ENCODE measurements at places on chromosomes 7 and 10.

DNA sequence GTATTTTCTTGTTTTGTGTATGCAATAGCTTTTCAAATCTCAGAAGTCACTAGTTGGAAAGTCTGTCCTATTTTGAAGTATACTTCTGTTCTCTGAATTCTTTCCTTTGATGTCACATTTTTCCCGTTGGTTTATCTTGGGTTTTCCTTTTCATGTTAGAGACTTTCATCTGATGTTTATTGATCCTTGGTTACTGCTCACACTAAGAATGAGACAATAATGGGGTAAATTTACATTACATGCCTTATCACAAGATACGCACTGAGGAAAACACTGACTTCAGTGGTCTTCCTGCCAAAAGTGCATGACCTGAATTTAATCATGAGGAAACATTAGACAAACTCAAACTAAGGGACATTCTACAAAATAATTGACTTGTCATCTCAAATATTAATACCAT lies 63.5 kb upstream of the C1GALT1 start:
- no peak for DNase-seq

DNA sequence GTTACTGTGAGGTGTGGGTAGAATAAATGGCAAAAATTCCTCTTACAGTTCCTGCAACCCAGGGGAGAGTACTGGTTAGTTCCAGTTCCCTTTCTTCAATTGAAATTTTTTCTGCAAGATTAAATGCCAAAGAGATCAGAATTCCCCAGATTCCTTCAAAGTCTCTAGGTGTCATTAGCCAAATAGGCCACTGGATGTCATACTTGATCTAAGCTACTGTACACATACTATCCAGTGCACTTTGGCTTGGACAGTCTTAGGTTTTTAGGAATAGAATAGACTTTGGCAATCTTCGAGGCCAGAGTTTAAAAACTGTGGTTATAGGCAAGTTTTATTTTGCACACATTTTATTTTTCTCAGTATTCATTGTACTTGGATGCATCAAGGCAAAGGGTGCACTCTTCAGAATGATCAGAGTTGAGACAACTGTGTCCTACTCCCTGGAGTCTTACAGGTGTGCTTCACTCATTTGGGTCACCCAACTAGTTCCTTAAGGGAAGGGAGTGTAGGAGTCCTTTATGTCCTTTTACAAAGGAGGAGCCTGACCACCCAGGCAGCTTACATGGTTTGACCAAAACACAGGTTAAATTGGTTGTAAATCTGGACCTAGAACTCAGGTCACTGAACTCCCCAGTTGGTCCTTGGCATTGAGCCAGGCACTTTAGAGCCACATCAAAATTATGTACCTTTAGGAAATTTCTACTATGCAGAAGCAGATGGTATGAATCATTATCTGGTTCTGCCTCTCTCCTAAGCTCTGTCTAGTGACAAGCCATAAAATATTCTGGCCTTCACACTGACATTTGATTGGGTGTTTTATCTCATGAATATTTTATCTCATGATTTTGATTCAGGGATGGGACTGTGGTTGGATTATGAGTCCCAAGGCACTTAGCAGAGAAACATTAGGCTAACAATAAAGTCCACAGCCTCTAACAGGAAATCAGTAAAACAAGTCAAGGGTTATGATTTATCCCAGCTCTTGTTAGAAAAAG lies 49.5 kb downstream of the ASAH2B start:
- DNase-seq: no peak

DNA sequence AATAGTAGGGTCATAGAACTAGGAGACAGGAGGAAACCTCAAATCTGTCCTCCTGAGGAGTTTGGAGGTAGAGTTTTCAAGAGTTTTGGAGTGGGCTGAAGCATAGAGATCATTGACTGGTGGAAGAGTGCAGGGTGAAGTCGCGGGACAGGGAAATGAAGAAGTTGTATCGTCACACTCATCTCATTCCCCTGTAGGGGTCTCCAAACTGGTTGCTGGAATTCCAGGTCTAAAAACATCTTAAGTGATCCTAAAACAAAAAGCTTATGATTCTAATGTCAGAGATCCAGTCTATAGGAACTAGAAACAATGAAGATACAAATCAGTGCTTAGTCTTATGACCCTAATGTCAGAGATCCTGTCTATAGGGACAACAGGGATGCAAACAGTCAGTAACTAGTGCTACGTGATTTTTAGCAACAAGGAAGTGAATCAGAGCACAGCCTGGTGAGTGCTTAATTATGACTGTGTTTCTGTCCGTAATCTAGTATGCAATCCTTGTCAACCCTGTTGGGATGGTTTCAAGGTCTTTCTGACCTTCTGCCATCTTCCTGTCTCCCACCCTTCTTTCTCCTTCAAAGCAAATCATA lies 139.4 kb downstream of the SKIDA1 start:
- no peak for DNase-seq

GRCh38 chr10:75099952-75100763 lies 11.3 kb upstream of the SAMD8 start:
- peak; percentile 79 for DNase-seq

DNA sequence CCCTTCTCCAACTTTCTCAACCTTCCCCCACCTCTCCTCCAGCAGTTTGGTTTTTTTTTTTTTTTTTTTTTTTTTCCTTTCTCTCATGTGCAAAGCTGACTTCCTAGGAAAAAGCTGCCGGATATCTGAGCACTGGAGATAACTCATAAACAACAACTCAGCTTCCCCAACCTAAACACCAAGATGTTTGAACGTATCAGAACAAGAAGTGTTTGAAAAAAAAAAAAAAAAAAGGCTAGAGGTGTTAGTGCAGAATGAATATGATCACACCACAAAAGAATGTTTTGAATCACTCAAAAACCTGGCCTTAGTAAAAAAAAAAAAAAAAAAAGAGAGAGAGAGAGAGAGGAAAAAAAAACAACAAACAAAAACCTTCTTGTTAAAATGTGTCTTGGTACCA lies 11.2 kb downstream of the GATA3 start:
- DNase-seq: no peak

GRCh38 chr7:157645539-157645938 lies 308.7 kb downstream of the DNAJB6 start:
- DNase-seq: no peak

DNA sequence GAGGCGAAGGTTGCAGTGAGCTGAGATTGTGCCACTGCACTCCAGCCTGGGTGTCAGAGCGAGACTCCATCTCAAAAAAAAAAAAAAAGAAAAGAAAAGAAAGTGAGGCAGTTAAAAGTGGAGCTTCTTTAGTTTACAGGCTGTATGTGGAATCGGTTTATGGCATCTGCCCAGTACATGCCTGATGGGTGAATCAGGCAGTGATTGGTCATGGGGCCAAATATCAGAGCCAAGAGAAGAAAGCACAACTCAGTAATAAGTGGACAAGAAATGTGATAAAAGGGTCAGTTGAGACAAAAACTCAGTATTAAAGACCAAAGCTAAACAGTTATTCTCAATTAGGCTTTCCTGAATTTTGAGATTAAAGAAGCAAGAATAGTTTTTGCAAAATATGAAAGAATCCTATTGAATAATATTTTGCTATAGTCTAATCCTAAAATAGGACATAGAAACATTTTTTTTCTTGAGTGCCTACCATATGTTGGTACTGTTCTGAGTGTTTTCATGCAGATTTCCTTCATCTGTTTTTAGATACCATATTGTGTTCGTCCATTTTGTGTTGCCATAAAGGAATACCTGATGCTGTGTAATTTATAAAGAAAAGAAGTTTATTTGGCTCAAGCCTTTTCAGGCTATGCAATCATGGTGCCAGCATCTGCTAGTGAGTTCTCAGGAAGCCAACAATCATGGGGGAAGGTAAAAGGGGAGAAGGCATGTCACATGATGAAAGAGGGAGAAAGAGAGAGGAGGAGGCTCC lies 14.4 kb downstream of the CDC14C start:
- no peak for DNase-seq

DNA sequence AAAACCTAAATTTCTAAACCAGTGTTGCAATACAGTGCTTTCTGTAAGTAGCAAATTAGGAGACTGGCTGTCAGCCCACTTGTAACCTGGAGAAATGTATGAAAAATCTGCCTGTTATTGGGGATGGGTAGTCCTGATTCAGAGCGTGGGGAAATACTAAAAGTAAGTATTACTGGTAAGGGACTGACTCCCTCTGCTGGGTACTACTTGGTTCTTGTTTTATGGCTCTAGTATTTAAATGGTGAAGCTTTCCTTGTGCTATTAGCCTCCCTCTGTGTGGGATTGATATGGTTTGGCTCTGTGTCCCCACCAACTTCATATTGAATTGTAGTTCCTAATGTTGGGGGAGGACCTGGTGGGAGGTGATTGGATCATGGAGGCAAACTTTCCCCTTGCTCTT lies 886.1 kb downstream of the SORCS1 start:
- DNase-seq: no peak

GRCh38 chr7:81173766-81174281 lies 255.0 kb upstream of the SEMA3C start:
- no peak for DNase-seq

DNA sequence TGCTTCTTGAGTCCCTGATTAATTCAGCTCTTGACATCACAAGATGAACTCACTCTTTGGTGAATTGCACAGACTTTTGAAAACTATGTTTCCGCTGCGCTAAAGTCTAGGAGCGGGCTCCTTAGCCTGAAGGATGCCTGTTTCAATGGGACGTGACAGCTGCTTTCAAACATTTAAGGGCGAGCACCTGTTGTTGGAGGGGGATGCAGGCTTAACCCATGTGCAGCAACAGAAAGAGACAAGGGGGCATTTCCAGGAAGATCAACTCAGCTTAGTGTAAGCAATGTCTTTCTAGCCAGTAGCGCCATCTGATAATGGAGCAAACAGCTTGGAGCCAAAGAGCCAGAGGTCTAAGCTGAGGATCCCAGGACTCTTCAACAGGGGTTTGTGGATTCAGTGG lies 8.4 kb upstream of the PFKFB3 start:
- no peak for DNase-seq

GRCh38 chr10:100912013-100912604 lies 654 bp upstream of the SLF2 start:
- DNase-seq: no peak

DNA sequence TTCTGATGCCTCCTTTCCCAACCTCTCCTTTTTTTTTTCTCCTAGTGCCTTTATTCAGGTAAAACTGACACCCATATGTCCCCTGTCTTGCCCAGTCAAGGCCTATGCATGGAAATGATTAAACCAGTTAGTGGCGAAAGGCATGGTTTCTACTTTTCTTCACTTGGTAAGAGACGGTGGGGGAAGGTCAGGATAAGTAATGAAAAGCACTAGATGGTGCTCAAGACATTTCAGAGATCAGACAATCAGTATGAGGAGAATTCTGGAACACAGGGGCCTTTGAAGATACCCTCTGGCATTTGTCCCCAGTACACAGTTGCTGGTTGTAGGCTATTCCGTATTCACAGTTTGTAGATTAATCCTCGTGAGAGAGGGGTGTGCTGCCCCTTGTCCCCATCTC lies 121.2 kb downstream of the RTKN2 start:
- DNase-seq: no peak

DNA sequence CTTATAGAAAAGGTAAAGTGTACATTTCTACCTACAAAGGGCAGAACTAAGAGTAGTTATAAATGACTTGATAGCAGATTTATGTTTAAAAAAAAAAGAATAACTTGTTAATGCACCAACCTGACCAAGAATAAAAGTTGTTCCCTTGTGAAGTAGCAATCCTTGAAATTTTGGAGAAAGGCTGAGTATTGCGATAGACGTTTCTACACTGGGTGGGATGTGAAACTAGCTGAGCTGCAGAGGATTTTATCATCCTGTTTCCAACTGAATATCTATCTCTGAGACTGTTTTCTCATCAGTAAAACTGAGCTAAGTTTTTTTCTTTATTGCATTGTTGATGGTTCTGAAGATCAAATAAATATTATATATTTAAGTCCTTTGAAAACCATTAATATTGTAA lies 14.6 kb downstream of the MDFIC start:
- no peak for DNase-seq

DNA sequence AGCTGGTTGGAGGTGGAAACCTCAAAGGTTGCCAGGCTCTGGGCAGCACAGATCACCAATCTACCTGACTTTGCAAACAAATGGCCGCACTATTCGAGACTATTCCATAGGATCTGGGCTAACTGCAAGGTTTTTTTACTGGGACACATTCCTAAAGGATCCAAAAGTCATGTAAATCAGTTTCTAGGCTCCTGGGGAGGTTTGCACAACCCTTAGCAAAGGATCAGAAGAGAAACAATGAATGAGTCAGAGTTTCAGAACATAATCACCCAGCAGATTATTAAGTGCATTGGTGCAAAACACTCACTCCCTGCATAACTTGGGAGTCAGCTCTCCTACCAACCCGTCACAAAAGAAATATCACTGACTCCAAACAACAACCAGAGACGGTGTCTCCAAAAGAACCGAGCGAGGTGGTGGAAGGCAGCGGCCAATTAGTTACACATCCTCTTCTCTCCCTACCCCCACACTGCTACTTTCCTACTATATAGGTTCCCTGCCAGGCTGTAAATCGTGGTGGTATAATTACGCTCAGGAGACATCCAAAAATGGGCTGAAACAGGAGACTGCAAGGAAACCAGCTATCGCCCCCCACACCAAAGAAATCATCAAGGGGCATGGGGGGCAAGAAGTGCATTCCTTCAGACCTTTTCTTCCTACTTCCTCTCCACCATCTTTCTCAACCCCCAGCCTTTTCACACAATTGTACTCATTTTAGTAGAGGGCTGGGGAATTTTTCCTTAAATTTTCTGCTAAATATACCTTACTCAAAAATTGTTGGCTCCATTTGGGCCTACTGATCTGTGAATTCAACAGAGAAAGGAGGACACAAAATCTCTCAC lies 3.2 kb downstream of the UBE2H start:
- DNase-seq: no peak

GRCh38 chr7:44534501-44534900 lies 6.6 kb downstream of the NPC1L1 start:
- no peak for DNase-seq

DNA sequence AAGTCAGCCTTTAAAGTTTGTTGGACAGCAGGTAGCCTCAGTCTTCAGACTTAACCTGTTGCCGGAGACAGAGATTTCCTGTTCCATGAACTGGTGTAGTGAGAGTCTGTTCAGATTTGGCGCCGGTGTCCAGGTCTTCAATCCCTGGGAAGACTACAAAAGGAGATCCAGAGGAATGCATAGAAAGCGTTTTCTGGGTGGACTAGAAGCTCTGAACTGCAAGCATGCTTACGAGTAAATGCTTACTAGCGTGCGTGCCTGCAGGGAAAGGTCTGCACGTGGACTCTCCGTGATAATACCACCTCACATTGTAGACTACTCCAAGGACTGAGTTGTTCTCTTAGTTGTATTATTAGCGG lies 878 bp downstream of the GLRX3 start:
- DNase-seq: no peak

- DNase-seq: no peak
These were observed 67.0 kb downstream of the PPP1R9A start for GRCh38 chr7:94974423-94974822.

GRCh38 chr7:157008206-157009169 lies 2.0 kb downstream of the MNX1 start:
- no peak for DNase-seq

DNA sequence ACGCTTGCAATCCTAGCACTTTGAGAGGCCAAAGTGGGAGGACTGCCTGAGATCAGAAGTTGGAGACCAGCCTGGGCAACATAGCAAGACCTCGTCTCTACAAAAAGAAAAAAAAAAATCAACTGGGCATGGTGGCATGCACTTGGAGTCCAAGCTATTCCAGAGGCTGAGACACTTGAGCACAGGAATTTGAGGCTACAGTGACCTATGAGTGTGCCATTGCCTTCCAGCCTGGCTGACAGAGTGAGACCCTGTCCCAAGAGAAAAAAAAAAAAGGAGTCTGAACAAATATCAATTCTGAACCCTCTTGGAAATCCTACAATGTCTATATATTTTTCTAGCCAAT lies 126.8 kb upstream of the NRP1 start:
- no peak for DNase-seq

- no peak for DNase-seq
These were observed 37.2 kb upstream of the EPC1 start for GRCh38 chr10:32384171-32384570.
